ENCODE measurements at places on chromosomes 1 and 21.

- no peak for DNase-seq
Measured at GRCh38 chr21:28310711-28311110, 682.0 kb downstream of the LTN1 start.

GRCh38 chr1:205751036-205751651, 1.2 kb upstream of the NUCKS1 start:
- DNase-seq, result no peak

DNA sequence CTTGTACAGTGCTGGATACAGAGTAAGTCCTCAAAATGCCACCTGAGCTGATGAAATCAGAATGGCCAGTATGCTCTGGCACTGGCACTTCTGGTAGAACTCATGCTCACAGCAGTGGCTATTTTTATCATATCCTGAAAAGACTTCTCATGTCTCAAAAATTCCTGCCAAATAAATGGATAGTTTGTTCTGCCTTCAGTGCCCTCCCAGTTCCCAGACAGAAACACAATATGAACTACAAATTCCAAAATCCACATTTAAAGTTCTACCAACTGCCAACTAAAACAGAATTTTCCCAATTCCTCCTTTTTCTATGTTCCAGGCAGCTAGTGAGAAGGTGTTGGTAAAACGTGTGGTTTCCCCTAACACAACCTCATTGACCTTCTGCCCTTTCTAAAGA, 51.4 kb upstream of the RGS1 start:
- DNase-seq, result no peak

- no peak for DNase-seq
Measured at GRCh38 chr21:25283720-25284119, 323.6 kb downstream of the MRPL39 start.

- no peak for DNase-seq
Measured at GRCh38 chr1:53696571-53696970, 42.4 kb downstream of the GLIS1 start.

Measured in GM18507 (cell line).